CD4-positive, alpha-beta T cell treated with Interleukin-2 at 100 ng/mL for 4 hours (primary cell): ENCODE measurements at places on chromosomes 2 and 18.

DNA sequence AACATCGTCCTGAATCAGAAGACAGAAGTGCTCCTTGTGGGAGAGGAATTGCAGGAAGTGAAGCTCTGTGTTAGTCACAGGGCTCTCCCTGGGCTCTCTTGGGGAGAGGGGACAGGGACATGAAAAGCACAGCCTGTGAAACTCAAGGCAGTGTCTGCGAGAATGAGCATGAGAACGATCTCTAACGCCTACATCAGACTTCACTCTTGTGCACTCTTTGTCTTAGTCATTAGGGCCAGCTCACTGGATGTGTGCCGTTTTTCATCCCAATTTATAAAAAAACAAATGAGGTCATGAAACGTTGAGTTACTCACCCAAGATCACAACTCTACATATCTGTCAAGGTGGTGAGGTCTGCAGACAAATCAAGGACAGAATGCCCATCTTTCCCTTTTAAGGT, 27.0 kb upstream of the TWIST2 start:
- no peak for DNase-seq

DNA sequence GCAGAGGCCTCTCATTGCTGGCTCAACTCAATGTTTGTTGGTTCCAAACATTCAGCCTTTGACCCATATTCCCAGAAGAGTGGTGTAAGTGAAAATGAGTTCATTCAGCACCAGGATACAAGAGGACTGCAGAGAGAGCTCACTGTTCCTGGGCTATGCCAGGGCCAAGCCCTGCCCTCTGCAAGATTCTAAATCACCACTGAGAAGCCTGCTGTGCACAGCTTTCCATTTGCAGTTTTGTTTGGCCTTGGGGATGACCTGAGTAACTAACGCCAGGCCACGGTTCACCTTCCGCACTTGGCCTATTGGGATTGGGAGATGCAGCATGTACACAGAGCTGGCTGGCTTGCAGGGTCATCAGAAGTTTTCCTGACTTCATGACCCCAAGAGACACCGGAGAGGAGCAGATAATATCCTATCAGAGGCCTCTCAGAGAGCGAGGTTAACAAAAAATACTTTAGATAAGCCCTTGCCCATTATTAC, 12.6 kb downstream of the GKN1 start:
- no peak for DNase-seq

DNA sequence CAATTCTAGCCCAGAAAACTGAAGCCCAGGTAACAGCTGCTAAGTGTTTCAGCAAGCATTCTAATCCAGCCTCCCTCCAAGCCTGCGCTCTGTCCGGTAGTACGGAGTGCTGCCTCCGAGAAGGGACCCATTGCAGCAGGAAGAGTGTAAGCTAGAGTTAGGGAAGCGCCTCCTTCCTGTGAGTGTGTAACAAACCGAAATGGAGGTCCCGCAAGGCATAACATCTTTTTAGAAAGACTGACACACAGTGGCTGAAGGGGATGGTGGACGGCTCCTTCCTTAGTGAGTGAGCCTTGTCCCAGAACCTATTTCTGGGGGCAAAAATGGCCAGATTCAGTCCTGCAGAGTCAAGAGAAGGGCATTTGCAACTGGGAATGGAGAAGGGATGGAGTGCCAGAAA, 12.2 kb downstream of the PKDCC start:
- no peak for DNase-seq

GRCh38 chr2:165401285-165401852, 68.1 kb upstream of the CSRNP3 start:
- DNase-seq, result peak; percentile 52

DNA sequence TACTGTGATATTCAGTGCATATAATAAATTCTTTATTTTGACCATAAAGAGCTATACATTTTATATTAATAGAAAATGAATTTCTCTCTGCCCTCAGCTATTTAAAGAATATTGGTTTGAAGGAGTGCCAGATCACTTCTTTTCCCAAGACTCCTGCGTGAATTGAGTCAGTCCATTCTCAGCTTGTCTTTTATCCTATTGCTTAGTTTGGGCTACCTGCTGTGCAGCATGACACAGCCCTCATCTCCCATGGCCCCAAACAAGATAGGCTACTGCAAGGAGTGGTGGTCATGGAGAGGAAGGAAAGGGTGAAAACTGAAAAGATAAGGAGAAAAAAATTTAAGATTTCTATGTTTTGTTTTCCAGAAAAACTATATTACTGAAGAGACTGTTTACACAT, 10.1 kb upstream of the FBXO11 start:
- DNase-seq, result no peak

- no peak for DNase-seq
Observed at GRCh38 chr2:121019071-121019470, 265.9 kb downstream of the TFCP2L1 start.

GRCh38 chr2:157192445-157193423, 64.8 kb upstream of the GALNT5 start:
- no peak for DNase-seq

DNA sequence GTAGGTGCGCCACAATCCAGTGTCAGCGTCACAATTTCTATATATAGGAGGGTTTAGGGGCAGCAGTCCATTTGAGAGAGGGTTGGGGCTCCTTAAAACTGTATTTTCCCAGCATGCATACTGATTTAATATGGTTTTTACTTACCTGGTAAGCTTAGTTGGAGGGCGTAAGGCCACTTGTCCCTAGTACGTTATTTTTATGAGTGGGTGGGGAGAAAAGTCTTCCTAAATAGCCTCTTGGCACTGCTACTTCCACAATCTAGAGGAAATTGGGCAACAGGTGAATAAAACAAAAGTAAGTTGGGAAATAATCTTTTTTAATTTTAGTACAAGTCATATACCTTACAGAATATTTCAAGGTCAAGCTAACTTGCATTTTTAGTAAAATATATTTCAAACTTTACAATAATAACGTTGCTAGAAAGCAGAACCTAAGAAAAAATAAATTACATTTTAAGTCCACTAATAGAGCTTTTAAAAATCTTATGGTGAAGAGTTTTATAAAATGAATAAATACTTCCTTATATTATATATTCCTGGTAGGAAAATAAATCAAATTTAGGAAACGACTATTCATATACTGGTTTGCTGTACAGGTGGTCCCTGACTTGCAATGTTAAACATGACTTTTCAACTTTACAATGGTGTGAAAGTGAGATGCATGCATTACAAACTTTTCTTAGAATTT, 20.9 kb downstream of the DHRS9 start:
- no peak for DNase-seq

DNA sequence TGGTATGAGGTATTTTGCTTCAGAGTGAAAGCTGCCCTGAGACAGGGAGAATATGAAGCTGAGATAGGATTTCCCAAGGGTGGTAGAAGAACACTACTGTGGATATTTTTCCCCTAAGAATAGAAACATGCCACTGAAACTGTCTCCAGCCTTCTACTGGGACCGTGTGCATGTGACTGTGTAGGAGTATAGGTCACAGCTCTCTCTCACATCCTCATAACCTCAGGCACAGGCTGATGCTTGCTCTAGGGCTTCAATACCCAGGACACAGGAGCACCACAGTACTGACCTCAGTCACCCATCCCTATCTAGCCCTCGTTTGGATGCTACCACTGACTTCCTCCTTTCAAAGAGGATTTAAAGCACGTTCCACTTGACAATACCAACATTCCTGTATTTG, 67.2 kb downstream of the REV1 start:
- no peak for DNase-seq

- no peak for DNase-seq
Observed at GRCh38 chr2:85706063-85706462, 11.9 kb downstream of the GNLY start.

DNA sequence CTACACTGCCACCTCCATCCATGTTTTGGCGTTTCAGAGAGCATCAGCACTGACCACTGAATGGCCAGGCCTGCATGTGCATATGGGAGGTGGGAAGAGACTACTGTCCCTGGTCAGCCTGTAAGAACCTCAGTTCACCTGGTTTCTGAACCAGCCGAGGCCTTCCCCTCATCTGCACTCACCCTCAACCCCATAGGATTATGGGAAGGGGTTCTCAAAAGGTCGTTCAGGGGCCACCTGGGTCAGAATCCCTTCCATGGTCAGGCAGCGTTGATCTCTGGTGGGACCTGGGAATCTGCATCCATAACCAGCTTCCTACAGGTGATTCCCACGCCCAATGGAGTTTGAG, 36.7 kb downstream of the TET3 start:
- no peak for DNase-seq

DNA sequence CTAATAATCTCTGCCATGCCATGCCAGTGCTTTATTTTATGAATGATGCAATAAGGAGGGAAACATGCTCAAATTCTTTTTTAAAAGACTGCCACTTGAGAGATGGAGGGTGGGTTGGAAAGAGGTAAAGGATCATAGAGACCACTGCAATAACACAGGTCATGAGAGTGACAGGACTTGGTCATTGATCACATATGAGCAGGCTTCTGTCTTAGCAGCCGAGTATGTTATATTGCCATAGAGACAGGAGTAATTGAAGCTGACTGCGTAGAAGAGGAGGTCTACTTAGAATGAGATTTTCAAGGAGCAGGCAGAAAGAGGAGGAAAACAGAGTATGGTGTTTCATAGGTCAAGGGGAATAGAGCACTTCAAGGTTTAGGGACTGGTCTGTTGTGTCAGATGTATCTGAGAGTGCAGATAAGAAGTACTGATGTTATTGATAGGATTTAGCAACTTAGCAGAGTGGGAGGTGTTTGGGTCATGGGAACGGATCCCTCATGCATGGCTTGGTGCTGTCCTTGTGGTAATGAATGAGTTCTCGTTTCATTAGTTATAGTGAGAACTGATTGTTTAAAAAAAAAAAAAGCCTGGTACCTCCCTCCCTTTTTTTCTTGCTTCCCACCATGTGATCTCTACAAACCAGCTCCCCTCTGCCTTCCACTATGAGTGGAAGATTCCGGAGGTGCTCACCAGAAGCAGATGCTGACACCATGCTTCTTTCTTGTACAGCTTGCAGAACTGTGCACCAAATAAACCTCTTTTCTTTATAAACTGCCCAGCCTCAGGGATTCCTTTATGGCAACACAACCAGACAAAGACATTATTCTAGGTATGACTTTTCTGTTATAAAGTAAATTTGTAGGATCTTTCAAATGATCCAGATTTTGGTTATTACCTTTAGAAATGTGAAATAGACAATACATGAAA, 32.8 kb downstream of the UGP2 start:
- no peak for DNase-seq

- no peak for DNase-seq
Observed at GRCh38 chr18:12598181-12598930, 59.6 kb downstream of the SPIRE1 start.

DNA sequence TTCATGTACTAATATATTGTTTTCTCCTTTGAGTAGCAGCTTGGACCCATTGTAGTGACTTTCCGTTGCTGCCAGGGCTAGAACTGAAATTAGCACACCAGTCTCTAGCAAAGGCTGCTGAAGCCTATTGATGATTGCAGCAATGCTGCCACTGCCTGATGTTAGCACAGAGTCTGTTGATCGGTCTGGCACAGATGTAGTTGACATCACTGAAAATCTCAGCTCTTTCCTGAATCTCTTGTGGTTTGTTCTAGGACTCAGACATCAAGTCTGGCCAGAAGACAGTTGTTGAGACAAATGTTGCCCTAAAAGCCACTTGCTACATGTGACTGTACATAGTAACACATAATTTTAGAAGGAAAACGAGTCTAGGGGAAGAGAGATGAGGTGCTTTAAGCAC, 47.2 kb downstream of the VAPA start:
- DNase-seq, result no peak

DNA sequence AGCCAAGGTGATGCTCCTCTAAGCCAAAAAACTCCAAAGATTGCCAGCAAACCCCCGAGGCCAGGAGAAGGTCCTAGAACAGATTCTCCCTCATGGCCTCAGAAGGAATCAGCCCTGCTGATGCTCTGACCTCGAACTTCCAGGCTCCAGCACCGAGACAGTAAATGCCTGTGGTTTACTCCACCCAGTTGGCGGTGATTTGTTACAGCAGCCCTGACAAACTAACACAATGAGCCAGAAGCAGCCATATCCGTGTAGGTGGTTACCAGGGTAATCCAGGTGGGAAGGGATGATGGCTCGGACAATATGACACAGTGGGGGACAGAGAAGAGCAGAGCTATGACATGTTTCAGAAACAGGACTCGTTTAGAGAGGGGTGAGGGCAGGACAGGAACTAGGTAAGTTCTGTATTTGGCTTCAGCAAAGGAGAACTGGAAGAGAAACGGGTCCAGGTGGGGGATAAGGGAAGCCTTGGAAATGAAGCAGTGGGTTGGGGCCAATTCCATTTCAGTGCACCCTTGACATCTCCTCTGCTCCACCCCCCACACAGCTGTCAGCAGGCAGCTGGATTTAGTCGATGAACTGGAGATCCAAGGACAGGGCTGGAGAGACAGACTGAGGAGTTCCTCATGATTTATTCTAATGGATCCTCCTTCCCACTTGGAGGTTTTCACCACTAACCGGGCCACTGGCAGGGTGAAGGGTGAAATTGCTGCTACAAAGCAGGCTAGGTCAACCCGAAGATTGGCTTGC, 179.7 kb upstream of the SH3BP4 start:
- no peak for DNase-seq

DNA sequence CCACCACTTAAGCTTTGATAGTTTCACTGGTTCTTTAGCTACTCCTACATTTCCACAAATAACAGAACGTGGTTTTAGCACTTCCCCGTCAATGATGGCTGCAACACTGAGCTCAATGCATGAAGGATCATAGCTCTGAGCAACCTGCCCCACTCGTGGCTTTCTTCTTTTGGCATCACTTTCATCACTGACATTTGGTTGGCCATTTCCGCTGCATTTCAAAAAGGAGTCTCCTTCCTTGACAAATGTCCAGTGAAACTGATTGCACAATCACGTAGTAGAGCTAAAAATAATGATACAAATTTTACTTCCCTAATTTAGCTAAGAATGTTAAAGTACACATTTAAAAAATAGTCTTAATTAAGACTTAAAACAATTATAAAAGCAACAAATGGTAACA, 205.2 kb upstream of the HDAC4 start:
- no peak for DNase-seq

DNA sequence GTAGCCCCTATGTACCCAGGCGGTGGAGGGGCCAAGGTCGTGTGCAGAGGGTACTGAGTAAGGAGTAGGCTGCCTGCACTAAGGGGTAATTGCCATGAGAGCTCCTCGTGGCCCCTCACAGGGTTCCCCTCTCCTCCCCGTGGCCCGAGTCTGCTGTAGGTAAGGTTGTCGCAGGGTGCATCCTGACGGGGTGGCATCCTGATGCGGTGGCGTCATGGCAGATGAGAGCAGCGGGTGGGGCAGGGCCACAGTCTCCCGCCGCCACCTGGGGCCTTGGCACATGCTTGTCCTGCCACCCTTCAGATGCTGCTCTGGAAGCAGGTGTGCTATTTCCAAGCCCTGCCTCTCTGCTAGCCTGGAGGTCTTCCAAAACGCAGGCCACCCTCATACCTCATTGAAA, 89.7 kb downstream of the EIPR1 start:
- no peak for DNase-seq
